ENCODE measurements at places on chromosomes 7 and 10.

- DNase-seq, result no peak
These were observed 19.1 kb downstream of the ADAM12 start for GRCh38 chr10:126369125-126369710.

DNA sequence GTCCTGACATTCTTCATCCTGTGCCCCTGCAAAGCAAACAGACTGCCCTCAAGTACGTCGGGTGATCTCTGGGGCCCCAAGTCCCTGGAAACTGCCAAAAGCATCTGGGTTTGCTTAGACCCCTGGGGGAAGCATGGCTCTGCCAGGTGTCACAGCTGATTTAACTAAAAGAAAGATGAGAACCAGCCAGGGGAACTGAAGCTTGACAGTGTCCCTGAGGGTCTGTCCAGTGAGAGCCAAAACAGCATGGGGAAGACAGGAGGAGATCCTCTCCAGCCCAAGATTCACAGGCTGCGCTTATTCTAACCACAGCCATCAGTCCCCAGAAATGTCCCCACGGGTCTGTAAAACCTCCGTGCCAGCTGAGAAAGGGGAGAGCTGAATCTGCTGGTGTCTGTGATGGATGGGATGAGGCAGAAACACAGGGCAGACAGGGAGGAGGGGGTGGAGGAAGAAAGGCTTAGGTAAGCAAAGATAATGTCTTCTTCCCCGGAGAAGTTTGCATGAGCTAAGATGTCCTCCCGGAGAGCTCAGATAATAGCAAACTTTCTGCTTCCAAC lies 21.3 kb downstream of the CCDC3 start:
- no peak for DNase-seq

DNA sequence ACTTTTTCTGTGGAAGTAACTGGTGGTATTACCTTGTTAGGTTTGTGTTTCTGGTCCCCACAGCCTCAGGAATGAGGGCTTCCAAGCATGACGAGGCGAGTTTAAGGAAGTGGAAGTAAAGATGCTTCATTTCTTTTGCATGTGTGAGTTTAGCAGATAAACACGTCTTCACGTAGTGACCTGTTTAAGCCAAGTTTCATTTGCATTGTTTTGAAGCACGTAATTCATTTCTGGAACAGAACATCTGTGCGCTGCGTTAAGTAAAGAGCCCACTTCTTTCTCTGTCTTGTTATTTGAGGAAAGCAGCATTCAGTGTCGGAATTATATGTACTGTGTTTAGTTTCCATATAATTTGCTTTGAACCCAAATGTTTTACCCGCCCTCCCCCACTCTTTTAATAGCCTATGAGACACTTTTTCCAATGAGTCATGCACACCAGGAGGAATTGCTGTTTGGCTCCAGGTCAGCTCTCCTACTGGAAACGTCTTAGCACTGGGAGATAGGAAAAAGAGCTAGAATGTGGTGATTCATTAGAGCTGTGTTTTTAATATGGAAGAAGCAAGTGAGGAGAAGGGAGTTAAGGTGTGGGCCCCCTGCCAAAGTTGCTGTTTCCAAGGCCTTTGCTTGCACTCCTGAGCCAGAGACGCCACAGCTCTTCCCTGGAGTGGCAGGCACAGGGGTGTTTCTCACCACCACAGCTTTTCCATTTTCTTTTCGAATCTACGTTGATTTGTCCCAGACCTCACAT lies 36.7 kb downstream of the BTBD16 start:
- no peak for DNase-seq

- DNase-seq, result no peak
These were observed 208.5 kb downstream of the TRIL start for GRCh38 chr7:28749638-28750037.

DNA sequence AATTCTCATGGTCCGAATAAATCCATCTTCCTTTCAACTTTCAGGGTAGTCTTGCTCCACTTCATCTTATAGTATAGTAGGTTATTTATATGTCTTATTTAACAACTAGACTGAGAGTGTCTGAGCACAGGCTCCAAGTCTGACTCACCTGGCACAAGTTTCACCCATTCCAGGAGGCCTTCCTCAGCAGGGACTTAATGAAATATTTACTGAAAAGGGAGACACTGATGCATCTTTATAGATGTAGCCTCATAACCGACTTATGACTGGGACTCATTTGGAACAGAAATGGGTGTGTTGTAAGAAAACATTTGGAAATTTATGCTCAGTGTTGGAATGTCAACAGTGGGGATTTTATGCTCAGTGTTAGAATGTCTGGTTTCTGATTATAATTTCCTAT lies 59.9 kb downstream of the CH25H start:
- DNase-seq, result no peak

GRCh38 chr7:8260871-8261694 lies 884 bp downstream of the ICA1 start:
- DNase-seq, result no peak

- DNase-seq, result no peak
These were observed 77.0 kb upstream of the SEMA3A start for GRCh38 chr7:84271543-84271942.

DNA sequence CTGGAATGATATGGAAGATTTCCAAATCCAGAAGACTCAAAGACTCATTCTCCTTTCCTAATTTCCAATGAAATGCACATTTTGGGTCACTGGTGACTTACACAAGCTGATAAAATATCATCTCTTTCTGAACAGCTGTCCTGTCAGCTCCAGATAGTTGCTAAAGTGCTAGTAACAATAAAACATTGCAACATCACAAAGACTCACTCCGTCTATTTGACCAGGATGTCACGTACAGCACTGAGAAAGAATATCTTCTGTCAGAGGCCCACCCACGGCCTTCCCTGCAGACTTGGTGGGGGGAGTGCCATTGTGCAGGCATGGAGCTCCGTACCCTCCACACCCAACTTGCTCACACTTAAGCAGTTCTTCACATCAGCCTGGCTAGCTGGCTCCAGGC lies 78.9 kb upstream of the EGR2 start:
- DNase-seq, result no peak

DNA sequence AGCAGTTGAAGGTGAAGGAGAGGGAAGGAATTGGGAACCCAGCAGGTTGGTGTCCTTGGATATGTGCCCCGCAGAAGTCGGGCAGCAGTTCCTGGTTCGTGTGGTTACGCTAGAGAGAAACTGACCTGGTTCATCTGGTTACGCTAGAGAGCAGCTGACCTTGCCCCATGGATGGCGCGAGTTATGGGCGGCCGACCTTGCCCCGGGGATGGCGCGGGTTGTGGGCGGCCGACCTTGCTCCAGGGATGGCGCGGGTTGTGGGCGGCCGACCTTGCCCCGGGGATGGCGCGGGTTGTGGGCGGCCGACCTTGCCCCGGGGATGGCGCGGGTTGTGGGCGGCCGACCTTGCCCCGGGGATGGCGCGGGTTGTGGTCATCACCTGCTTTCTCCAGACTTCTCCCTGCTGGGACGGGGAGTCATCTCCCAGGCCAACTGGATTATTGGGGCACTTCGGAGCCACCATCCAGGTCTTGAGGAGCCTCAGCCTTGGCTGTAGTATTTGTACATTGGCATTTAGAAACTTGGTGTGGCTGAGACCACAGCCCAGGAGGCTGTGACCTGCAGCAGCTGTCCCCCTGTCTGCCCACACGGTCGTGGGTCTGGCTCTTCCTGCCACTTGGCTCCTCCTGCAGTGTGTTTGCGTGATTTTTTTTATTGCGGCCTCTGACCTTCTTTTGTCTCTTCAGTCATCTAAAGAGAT lies 6.1 kb downstream of the GET4 start:
- DNase-seq, result no peak

- no peak for DNase-seq
These were observed 310.4 kb upstream of the IMMP2L start for GRCh38 chr7:111872450-111873325.

GRCh38 chr10:12832096-12832495 lies 169.4 kb downstream of the CCDC3 start:
- no peak for DNase-seq

DNA sequence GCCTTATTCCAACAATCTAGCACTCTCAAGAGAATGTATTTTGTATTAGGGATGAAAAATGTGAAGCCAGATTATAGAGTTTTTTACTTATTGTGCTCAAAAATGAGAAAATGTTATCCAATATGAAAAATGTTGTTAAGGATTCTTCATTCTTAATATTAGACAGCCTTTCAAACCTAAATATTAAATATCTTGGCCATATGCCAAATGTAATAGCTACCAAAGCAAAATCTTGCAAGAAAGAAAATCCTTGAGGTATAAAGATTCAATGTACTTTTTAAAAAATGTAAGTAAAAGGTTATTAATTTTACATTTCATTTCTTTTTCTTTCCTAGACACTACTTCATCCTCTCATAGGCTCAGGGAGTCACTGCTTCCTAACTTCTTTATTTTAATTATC lies 33.4 kb downstream of the MET start:
- DNase-seq, result no peak

GRCh38 chr10:10482613-10483012 lies 535.1 kb upstream of the CELF2 start:
- DNase-seq, result no peak

DNA sequence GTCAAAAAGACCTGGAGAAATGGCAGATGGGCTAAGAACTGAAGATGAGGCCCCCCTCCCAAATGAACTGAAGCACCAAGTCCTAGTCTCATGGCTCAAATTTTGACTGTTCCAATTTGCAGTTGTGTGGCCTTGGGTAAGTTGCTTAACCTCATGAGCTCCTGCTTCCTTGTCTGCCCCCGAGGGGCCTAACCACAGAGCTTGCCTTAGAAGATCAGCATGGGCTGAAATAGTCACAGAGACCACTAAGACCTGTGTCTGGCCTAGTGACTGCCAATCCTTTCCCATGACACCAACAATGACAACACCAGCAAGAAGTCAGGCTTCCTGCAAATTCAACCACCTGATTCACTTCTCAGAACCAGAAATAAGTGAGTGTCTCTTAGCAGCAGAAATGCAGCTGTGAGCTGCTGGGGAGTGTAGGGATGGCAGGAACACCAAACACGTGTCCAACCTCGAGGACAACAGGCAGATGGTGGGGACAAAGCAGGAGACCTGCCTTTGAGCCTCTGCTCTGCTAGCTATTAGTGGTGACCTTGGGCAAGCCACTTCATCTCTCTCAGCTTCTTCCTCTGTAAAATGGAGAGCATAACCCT lies 23.7 kb downstream of the CRHR2 start:
- no peak for DNase-seq

DNA sequence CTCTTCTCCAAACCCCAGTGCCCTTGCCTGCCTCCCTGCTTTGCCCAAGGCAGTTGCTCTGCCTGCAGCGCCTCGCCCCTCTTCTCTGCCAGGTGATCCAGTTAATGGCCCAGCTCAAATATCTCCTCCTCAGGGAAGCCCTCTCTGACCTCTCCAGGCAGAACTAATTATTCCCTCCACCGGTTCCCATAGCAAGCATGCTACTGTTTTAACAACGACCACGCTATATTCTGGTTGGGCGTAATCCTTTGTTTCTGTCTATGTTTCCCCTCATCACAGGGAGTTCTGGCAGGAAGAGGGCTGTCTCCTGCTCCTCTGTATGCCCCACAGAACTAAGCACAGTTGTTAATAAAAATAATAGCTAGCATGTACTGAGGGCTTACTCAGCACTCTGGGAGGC lies 36.8 kb upstream of the R3HCC1L start:
- DNase-seq, result no peak

DNA sequence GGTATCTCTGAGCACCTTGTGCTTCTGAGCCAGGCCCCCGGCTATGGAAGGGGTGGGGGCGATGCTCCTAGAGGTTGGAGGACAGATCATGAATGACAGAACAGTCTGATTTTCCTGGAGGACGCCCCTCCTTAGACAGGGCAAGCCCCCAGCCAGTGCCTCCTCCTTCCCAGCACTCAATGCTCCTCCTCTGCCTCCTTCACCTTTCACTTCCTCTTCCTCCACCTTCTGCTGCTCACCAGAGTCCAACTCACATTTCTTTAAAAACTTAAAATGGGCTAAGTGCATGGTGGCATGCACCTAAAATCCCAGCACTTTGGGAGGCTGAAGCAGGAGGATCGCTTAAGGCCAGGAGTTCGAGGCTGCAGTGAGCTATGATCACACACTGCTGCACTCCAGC lies 71.1 kb upstream of the CUX1 start:
- no peak for DNase-seq

- no peak for DNase-seq
These were observed 102.5 kb downstream of the FGFR2 start for GRCh38 chr10:121495719-121496118.

GRCh38 chr7:132451161-132451560 lies 125.1 kb downstream of the PLXNA4 start:
- DNase-seq, result no peak

DNA sequence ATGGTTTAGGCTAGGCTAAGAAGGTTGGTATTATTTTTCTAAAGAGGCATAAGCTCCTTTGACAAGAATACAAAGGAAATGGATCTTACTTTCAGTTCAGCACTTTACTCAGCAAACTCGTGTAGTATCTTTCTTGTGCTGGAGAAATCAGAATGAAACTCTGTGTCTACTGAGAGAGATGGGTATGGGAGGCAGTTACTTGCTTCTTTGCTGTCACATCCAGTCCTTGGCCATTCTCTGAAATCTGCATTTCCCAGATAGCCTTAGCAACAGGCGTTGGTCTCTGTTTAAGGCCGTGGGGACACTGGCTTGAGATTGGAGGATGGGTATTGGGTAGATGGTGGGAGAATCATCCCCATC lies 180.5 kb downstream of the NRP1 start:
- no peak for DNase-seq

GRCh38 chr10:75103881-75104686 lies 7.4 kb upstream of the SAMD8 start:
- DNase-seq, result no peak

GRCh38 chr7:77783545-77783944 lies 14.7 kb downstream of the TMEM60 start:
- DNase-seq, result no peak

DNA sequence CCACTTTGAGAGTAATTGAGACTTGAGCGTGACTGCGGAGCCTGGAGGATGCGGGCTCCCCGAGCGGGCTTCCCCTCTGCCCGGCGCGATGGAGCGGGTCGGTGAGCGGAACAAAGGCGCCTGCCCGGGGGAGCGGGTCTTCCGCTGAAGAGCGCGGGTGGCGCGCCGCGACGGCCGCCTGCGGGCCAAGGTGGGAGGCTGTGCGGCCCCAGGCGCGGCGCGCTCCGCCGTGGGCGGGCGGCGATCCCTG lies at the start of gene GALNT17:
TSS of gene GALNT17 (plus strand) at position 18 of the 250 bp plus-strand sequence.
- no peak for DNase-seq

GRCh38 chr7:1681581-1681980 lies 11.5 kb downstream of the ELFN1 start:
- no peak for DNase-seq

GRCh38 chr7:155205368-155206317 lies 92.0 kb upstream of the INSIG1 start:
- peak; percentile 79 for DNase-seq

- no peak for DNase-seq
These were observed 250.6 kb downstream of the DOCK4 start for GRCh38 chr7:111955616-111956015.

GRCh38 chr7:45085619-45086200 lies 3.1 kb downstream of the NACAD start:
- no peak for DNase-seq

GRCh38 chr10:100766693-100767421 lies 21.5 kb downstream of the PAX2 start:
- DNase-seq, result no peak

DNA sequence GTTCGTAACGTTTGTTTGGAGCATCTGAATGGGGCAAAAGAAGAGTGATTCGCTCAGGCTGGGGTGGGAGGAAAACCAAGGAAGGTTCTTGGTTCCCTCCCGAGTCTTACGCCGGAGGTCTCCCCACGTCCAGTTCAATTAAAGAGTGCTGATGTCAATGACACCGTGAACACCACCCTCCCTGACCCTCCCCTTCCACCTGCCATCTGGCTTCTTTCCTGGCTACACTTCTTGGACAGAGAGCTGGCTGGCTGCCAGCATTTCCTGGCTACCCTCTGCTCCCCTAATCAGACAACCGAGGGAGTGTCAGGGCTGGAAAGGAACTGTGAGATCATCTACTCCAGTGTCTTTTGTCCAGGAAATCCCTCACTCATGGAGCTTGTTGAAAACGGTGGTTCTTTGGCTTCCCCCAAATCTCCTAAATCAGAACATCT lies 24.1 kb upstream of the FFAR4 start:
- no peak for DNase-seq

Data from activated CD4-positive, alpha-beta T cell treated with anti-CD3 and anti-CD28 coated beads for 24 hours (primary cell).